Kasumi-1 (cell line): ENCODE measurements at places on chromosomes 13 and 19.

- DNase-seq: no peak
Observed at GRCh38 chr19:801861-802497, 4.7 kb downstream of the PTBP1 start.

DNA sequence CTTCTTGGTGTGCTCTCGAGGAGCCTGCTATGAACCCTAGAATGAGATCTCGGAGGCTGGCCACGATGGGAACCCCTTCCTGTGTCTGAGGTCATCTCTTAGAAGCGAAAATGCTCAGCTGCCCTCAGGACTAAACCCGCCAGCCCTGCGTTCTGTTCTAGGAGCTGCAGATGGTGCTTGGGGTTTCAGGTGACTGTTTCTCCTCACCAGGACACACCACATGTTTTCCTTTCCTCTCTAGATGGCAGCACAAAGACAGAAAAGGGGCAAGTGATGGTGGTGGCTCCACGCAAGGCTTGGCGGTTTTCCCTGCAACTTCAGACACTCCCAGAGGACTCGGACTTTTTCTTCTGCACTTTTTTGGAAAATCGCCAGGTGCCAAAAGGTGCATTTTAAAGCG is 60.1 kb downstream of the RNASEH2B start:
- DNase-seq: no peak

DNA sequence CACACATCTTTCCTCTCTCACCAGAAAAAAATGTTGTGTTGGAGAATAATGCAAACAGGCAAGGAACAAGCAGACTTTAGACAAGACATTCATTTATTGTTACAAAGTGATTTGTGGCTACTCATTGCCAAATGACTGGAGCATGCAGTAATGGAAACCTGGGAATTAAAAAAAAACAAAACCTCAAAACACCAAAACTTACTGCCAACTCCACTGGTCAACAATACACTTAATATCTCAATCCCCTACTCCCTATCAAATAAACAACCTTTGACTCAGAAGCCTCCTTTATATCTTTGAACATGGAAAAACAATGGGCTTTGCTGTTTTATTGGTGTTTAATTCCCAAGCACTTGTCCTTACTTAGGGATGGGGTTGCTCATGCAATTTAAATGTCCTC is 112.8 kb downstream of the POSTN start:
- no peak for DNase-seq

- DNase-seq: no peak
Observed at GRCh38 chr13:24307211-24308067, 1.9 kb upstream of the C1QTNF9 start.

- DNase-seq: no peak
Observed at GRCh38 chr13:80871481-80871880, 530.6 kb upstream of the SPRY2 start.

DNA sequence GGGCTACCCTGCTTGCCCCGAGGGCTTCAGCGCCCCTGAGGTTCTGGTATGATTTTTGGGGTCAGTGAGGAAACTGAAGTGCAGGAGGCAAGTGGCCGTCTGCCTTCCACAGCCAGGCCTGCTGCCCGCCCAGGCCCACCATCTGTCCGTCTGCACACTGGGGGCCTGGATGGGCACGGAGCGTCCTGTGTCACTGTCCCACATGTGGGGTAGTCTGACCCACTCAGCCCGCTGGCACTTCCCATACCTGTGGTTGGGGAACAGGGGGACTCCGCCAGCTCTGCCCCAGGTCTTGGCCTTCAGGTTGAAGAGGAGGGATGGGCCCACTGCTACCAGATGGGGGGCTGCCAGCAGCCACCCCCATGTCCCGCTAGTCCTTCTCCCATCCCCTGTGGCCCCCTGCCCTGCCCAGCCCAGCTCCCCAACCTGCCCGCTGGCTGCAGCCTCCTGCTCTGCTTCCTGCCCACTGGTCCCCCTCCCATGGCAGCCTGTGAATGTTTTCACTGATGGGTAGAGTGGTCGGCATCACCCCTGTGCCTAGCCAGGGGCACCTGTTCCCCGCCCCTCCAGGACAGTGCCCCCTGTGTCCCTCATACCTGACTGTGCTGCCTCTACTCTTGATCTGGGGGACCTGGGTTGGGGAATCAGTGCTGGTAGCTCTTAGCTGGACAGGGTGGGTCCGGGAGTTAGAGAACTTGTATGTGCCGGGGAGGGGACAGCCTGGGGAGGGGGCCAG is 9.5 kb downstream of the PIAS4 start:
- DNase-seq: no peak

DNA sequence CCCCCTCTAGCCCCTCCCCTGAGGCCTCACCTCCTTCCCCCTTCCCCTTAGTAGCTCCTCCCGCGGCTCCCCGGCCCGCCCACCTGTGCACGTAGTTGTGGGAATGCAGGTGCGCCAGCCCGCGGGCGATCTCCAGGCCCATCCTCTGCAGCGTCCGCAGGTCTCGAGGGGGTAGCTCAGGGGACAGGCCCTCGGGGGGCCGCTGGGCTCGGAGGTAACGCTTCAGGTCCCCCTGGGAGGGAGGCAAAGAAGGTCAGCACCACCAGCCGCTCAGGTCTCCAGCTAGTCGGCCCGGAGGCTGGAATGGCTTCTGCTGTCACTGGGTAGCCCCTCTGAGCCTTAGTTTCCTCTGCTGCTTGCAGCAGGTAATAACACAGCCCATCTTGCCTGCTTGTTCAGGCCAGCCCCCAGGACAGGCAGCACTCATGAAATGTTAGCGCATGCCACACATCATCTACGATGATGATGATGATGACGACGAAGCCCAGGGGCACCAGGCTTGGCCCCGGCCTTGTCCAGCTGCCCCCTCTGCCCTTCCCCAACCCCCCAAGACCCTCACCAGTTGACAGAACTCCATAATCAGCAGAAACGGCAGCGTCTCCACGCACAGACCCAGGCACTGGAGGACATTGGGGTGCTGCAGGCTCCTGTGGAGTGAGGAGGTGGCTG is 9.2 kb downstream of the LMTK3 start:
- no peak for DNase-seq

DNA sequence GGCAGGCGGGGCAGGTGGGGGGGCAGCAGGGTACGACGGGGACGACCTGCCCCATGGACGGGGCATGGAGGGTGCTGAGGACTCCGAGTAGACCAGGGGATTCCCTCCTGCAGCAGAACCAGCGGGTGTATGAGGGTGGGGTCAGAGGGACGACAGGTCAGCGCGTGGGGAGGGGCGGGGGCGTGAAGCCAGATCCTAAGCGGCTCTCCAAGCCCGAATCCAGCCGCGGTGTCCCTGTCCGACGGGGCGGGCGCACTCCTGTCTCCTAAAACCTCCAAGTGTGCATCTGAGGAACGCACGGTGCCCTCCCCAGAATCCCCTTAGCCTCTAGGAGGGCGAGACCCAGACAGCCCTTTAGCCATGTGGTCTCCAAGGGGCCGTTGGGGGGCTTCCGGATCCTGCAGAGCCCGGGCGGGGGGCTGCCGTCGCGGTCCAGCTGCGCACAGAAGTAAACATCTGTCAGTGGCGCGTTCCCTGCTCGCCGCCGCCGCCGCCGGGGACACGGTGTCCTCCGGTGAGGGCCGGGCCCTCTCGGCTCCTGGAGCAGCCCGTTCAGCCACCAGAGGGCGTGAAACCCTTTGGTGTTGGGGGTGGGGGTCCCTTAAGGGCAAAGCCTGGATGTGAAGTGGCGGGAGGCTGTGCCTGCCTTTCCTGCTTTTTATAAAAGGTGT is 730 bp downstream of the NRTN start:
- peak; percentile 34 for DNase-seq

DNA sequence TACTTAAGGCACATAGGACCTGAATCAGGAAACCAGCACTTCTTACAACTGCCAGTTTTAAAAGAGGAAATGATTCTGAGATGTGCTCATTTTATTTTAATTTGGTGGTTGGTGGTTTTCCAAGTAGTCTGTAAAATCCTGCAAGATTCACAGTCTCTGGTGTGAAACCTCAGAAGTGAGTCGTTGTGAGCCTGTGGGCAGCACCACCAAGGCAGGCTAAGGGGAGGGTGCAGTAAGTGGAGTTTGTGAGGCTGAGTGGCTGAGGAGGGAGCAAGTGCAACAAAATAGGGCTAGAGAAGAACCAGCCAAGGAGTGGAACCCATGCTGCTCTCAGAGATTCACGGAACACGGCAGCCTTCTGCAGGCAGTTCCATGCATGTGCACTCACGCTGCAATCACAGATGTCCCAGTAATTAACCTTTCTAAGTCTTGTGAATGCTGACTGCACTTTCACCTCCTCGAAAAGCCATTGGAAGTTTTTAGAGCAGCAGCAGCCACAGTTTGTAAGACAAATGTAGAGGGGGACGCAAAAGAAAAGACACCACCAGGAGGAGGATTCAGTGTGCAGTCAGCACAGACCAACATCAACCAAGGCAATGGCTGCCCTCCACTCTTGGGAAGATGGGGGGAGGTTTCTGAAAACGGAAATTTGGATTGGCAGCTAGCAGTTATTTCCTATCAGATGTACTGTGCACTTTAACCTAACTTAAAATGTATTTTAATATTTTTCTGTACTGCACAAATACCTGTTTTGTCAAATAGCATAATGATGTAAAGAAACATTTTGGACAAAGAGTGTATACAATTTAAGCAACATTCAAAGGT is 44.9 kb downstream of the ESD start:
- peak; percentile 96 for DNase-seq

DNA sequence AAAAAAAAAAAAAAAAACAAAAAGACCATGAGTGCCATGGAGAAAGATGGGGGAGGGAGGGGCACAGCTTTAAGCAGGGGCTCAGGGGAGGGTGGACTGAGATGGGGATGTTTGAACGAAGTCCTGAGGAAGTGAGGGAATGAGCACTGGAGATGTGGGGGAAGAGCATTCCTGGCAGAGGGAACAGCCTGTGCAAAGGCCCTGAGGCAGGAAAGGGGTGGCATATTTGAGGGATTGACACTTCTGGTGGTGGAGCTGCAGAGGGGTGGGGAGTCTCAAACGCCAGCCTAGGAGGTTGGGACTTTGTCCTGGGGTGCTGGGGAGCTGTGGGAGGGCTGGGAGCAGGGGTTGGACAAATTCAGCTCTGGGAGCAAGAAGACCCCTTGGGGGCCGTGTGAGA is 29.2 kb downstream of the MYH14 start:
- no peak for DNase-seq

- no peak for DNase-seq
Observed at GRCh38 chr13:67390462-67391086, 160.4 kb upstream of the PCDH9 start.

- no peak for DNase-seq
Observed at GRCh38 chr13:64311112-64311511, 2895.5 kb upstream of the PCDH20 start.

DNA sequence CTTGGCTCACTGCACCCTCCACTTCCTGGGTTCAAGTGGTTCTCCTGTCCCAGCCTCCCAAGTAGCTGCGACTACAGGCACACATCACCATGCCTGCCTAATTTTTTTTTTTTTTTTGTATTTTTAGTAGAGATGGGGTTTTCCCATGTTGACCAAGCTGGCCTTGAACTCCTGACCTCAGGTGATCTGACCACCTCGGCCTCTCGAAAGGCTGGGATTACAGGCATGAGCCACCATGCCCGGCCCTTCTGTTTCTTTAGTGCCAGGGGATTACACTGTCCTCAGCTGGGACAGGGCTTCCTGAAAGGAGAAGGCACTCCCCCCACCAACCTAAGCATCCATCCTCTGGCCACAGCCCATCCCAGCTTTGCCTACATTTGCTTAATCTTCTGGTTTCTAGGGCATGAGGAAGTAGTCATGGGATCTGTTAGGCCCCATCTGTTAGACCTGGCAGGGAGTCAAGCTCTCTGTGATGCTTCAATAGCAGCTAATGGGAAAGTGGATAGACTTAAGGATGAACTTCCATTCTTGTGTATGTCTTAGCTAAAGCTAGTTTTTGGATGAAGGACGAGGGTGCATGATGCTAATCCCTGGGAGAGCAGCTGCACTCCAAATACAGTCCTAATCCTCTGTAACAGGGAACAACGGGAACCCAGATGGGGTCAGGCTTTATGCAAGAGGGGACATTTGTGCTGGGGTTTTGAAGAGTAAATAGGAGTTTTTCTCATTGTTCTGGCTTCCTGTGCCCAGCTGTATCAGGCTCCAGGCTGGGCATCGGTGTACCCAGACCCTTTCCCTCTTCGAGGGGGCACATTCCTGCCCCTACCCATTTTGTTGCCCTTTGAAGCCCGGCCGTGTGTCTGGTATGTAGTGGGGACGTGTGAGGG is 2.6 kb downstream of the VAV1 start:
- DNase-seq: peak; percentile 86

GRCh38 chr19:18842166-18842565 is 10.4 kb downstream of the UPF1 start:
- no peak for DNase-seq

- DNase-seq: no peak
Observed at GRCh38 chr13:73168226-73168952, 109.6 kb downstream of the KLF5 start.

DNA sequence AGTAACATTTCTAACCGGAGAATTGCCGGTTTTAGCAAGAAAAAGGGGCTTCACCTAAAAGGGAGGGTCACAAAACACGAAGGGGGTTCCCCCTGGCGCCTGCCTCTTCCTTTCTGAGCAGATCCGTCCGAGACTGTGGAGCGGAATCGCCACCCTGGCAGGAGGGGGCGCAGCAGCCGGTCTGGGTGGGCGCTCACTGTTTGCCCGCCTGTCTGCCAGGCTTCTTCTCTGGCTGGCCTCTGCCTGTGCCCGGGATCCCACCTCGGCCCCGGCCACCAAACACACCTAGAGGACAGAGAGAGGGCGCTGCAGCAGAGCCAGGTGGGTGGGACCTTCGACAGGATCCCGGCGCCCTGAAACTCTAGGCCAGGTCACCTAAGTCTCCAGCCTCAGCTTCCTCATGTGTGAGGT is 15.6 kb downstream of the LSM4 start:
- DNase-seq: no peak

DNA sequence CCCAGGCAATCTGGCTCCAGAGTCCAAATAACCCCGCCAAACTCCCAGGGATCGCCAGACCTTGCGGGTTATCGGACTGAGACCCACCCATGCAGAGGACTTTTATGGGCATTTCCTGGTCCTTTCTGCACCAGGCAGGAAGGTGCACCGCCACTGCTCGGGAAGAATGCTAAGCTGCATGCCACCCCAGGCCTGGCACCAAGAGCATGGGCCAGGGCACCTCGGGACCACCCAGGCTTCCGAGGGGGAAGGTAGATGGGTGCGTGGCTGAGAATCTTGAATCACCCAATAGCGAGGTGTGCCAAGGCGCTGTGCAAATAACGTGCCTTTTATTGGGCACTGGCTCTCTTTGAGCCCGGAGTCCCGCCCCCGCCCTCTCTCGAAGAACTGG is 422 bp upstream of the ZNF575 start:
- DNase-seq: peak; percentile 75

GRCh38 chr19:38727868-38728660 is 16.2 kb downstream of the CAPN12 start:
- peak; percentile 70 for DNase-seq

DNA sequence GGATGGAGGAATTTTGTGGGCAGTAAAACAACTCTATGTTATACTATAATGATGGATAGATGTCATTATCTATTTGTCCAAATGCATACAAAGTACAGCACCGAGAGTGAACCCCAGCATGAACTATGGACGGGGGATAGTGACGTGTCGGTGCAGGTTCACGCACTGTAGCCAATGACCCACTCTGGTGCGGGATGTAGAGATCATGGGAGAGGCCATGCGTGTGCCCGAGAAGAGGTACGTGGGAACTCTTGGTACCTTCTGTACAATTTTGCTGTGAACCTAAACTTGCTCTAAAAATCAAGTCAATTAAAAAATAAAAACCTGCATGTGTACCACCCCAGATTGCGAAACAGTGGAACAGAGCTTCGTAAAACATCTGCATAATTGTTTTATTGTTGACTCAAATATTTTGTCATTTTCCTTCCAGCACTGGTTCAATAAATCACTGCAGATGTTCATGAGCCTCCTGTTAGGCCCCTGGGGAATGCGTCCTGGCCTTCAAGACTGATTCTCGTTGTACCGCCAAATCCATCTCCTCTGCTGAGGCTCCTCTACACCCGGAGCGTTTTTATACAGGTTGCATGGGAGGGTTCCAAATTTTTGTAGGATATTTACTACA is 30.9 kb downstream of the COL4A1 start:
- no peak for DNase-seq
